ENCODE measurements at places on chromosomes 1 and 21.

DNA sequence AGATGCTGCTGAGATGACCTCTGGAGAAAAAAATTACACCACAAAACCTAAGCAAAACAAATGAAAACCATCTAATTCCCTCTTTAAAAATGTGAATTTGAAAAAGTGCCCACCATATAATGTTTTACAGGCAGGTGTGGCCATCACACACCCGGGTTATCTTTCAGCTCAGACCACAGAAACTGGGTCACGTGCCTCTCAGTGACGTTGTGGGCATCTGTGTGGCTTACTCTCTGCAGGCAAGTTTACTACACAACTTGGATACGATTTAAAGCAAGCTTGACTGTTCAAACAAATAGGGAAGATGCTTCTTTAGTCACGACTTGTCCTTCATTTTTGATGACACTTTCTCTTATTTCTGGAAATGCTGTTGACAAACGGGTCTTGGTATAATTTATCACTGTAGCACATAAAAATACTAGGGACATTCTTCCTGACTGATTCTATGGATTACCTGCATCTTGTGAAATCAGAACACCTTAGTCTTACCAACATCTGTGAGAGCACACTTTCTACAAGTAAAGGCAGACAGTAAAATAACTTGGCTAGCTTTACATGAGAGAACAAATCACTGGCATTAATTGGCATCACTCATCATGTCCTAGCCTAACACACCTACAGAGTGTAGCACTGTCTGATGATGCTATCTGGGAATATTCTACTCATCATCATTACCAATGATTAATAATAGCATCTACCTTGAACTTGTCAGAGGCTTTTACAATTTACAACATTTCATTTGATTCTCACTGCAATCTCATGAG, 89.3 kb upstream of the EDEM3 start:
- no peak for DNase-seq

GRCh38 chr21:45410151-45410864, 5.3 kb downstream of the COL18A1 start:
- no peak for DNase-seq

DNA sequence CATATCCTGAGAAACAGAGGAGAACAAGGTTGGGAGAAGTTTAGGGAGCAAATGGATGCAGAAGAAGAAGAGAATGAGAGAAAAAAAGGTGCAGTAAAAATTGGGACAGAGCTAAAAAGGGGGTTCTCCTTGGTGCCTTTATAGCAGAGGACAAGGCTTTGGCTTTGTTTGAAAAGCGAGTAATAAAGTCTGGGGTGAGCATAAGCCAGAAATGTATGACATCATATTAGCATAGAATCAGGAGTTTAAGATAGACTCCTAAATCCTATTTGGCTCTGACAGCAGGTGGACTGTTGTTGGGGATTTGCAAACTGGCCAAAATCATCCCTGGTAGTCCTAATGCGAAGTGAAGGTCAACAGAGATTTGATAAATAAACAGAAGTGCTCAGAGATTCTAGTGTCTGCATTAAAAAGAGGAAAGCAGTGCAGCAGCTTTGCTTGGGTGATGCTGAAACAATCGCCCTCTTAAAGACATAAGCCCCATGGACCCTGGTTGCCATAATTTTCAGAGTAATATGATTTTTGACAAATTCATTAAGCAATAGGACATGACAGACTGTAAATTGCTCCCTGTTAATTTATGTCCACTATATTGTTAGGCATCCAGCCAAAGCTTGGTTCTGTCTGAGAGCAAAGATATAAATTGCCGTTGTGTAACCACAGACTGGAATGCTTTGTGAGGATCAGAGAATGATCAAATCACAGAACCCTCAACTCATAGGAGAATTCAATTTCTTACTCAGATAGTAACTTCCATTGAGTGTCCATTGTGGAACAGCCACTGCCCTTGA, 385.0 kb upstream of the NFIA start:
- DNase-seq = no peak

DNA sequence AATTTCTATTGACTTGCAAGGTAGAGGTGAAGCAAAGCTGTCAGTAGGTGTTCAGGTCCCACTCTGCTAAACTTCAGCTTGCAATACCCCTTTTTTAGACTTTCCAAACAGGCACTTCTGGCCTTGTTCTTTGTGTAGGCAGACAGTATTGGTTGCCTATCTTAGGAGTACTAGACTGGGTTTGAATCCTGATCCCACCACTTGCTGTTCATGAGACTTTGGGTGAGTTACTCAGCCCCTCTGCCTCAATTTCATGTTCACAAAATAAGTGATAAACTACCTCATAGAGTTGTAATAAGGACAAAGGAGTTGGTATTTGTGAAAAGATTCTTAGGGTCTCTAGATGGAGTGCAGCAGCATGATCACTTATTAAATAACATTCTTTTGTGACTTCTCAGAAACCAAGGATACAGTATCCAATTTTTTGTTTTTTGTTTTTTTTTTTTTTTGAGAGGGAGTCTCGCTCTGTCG, 5.2 kb downstream of the RCC1 start:
- DNase-seq = peak; percentile 55

- DNase-seq = peak; percentile 24
Observed at GRCh38 chr1:167455786-167456446, 62.4 kb downstream of the CD247 start.

- DNase-seq = no peak
Observed at GRCh38 chr21:45408801-45409261, 3.9 kb downstream of the COL18A1 start.

GRCh38 chr1:10104834-10105233, 72.1 kb downstream of the UBE4B start:
- no peak for DNase-seq

- no peak for DNase-seq
Observed at GRCh38 chr1:113129529-113130185, 56.7 kb downstream of the LRIG2 start.

- no peak for DNase-seq
Observed at GRCh38 chr1:111882986-111883560, 106.4 kb downstream of the KCND3 start.

- DNase-seq = no peak
Observed at GRCh38 chr1:49016030-49016977, 239.6 kb upstream of the BEND5 start.

GRCh38 chr21:31042080-31042464, 3.8 kb upstream of the KRTAP19-8 start:
- DNase-seq = no peak

DNA sequence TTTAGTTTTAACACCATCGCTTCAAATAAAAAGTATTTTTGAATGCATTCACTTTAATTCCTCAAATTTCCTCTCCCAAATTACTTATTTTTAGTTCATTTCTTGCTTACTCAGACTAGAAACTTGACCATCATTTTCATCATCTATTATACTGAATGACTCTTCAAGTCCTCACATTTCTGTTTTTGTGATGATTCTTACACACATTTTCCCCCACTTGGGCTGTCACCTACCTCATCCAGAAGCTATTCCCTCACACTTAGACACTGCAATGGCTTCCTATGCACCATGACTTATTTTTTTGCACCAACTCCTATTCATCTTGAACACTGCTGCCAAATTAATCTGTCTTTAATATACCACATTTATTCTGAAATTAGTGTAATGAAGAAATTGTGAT, 239.6 kb upstream of the DUSP10 start:
- DNase-seq = peak; percentile 35

GRCh38 chr1:218249338-218250140, 35.6 kb upstream of the RRP15 start:
- no peak for DNase-seq

GRCh38 chr1:245717611-245718010, 562.8 kb downstream of the KIF26B start:
- DNase-seq = no peak

DNA sequence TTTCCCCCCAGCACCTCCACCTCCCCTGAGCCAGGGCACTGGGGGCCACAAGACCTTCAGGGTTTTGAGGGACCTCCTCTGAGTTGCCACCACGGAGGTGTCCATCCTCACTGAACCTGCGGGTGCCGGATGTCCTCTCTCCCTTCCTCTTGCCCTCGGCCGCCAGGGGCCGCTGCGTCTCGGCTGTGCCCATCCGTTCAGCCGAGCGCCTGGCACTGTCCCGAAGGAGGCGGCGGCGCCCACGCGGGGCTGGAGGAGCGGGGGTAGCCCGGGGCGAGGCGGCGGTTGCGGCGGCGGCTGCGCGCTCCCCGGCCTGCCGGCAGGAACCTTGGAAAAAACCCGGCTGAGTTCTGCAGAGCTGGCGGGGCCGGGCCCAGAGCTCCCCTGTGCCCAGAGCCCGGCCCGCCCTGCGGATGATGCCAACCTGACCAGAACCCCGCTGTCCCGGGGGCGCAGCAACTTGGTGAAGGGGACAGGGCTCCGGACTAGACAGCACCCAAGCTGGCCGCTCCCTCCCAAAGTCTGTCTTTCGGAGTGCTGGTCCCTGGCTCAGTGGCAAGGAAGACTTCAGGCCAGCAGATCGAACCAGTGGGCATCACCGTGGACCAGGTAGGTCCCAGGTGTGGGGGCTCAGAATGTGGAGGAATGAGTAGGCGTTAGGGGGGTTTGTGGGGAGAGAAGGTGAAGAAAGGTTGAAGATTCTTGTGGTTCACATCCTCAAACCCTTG, 3.7 kb upstream of the PPM1J start:
- DNase-seq = peak; percentile 78

- DNase-seq = no peak
Observed at GRCh38 chr1:82880506-82880905, 1079.8 kb downstream of the ADGRL2 start.

- DNase-seq = no peak
Observed at GRCh38 chr1:184186167-184186566, 134.6 kb downstream of the TSEN15 start.

DNA sequence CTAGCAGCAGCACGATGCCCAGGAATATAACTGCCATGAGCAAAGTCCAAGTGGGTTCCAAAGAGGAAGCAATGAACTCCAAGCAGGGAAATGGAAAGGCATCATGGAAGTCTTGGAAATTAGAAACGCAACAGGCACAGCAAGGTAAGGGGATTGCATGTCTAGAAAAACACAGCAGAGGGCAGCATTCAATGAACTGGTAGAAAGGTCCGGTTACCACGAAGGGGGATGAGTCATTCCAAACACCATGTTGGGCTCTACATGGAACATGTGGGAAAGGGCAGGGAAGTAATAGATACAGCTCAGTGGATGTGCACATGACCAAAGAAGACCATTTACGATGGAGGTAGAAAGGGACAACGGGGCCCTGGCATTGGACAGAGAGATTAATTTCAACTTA, 36.4 kb downstream of the RXRG start:
- peak; percentile 41 for DNase-seq

DNA sequence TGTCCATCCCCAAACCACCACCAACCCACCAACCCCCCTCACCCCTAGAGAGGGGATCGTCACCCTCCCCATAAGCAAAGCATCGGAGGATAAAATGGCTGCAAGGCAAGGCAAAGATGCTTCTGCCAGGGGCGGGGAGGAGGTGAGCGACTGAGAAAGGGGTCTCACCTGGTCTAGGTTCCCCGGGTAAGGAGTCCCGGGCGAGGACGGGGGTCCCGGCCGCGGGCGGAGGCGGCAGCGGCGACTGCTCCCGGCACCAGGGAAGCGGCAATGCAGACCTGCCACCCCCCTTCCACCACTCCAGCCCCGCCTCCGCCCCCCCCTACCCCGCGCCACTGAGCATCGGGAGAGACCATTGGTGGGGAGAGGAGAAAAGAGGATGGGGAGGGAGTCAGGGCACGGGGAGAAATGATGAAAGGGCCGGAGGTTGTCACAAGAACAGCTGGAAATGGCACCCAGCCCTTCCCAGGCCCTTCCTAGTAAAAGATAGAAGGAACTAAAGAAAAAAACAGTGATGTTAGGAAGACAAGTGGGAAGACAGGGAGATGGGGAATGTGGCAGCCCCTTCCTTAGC, at the start of gene SV2A:
TSS of gene SV2A (minus strand) at position 274 of the 574 bp plus-strand sequence. CDS start 4,004 bp downstream, outside the sequence.
- DNase-seq = peak; percentile 72

DNA sequence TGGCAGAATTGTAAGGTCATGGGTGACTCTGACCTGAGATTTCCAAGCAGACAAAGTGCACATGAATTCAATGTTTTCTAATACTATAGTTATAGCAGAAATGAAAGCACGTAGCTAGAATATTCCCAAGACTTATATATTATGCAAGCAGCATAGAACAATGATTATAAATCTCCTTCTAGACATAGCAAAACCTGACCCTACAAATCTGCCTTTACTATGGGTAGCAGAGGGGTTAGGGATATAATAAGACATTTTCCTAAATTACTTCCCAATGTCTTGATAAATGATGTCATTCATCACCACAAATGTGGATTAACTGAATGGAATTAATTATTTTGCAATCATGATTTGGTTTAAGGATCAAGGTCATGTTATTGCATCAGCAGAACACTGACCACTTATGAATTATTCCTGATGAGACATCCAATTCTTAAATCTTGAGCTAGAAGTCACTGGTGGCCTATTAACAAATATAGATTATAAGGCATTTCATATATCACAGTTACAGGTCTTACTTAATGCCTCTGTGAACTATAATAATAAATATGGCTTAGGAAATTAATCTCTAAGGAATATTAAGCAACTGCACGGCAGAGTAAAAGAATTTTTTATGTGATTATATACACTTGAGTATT, 776.6 kb downstream of the AMY1C start:
- no peak for DNase-seq

DNA sequence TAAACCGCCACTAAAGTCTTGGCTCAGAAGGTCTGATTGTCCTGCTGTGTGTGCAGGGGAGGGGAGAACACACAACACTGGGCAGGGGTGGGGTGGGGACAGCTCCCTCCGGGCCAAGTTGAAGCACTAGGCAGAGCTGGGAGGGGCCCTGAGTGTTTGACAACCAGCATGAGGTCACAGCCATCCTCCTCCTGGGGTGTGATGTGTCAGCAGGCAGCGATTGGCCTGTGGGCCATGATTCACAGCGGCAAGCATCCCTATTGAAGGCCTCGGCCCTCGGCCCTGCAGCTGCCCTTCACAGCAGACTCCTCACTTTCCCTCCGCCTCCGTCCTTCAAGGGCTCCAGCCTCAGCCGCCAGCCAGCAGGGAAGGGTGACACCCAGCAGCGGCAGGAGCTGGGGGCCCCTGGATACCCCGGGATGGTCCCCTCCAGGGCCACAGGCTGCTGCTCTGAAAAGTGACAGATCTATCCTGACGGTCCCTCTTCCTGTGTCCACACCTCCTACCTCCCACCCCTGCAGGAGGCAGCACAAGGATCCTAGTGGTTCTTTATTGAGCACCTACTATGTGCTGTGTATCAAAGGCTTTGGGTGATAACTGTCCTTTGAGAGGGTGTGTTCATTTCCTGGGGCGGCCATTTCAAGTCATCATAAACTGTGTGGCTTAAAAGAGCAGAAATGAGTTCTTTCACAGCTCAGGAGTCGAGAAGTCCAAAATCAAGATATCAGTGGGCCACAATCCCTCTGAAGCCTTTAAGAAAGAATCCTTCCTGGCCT, 66.0 kb upstream of the SLC25A33 start:
- DNase-seq = peak; percentile 95
